Spinal cord (tissue), 10 donors: ENCODE measurements at places on chromosomes 5 and 9. TPM values are rescaled to one million over a fixed set of nuclear protein-coding genes. Genes with fewer than 3 reads are reported as not detected.

GRCh38 chr9:12538842-12539579 is 154.2 kb upstream of the TYRP1 start:
- DNase-seq = no peak

GRCh38 chr9:26745111-26745510 is 147.5 kb downstream of the CAAP1 start:
- no peak for DNase-seq

DNA sequence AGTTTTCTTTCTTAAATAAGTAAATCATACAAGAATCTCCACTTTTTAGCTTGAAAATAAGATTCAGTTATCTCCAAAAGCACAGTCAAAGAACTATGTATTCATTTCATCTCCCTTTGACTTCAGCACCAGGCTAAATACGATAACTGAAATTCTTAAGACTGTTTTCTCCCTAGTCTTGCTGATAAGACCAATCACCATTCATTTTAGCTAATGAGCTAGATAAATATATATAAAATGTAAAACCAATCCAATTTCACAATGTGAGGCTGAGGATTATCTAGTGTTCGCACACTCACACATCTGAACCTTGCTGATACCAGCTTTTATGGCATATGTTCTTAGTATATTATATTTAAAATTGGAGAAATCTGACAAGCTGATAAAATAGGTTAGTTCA is 17.3 kb upstream of the ZNF622 start:
- no peak for DNase-seq

GRCh38 chr9:79193001-79193400 is 378.8 kb upstream of the TLE4 start:
- DNase-seq = no peak

The GCNT4 gene
- polyA plus RNA-seq = 0.79 TPM

DNA sequence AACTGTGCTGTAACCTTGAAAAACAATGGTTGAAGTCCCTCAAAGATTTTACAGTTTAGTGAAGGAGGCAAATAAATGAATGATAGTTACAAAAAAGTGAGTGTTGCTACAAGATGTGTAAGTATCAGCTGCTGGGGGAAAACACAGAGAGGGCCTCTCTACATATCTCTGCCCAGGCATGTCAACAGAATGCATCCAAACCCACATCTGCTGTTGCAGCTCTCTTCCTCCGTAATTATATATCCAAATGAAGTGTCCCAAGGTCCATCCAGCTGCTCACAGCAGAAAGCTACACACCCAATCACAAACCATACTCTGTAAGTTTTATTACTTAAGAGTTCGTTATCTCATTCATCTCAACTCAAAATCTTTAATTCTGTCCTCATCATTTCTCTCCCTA is 584.6 kb downstream of the ANXA1 start:
- no peak for DNase-seq

DNA sequence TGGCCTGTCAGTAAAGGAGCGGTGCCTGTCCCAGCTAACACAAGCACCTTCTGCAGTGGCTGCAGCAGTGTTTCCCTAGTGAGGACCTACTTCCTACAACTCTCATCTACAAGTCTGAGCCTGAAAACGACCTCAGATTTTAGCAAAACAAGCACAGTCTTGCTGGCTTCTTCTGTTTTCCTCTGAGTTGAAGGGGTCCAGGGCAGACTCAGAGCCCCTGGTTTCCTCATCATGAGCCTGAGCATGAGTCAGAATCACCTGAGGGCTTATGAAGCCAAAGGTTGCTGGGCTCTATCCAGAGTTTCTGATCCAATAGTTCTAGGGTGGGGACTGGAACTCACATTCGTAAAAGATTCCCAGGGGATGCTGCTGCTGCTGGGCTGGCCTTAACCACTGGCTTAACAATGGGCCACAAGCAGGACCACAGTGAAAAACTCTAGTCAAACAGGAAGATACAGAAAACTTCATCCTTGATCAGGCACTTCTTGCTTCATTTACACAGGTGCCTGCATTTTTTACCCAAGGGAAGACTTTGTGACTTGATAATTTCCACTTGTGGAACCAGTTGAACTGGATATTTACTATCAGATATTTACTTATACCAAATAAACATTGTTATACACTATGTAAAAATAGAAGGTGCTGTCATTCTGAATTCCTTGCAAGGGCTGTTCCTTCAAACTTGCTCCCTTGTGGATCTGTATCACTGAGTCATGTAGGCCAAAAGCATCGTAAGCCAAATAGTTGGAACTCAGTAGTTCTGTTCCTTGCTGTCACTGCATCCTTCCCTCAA is 4.3 kb upstream of the ACER2 start:
- DNase-seq = no peak

DNA sequence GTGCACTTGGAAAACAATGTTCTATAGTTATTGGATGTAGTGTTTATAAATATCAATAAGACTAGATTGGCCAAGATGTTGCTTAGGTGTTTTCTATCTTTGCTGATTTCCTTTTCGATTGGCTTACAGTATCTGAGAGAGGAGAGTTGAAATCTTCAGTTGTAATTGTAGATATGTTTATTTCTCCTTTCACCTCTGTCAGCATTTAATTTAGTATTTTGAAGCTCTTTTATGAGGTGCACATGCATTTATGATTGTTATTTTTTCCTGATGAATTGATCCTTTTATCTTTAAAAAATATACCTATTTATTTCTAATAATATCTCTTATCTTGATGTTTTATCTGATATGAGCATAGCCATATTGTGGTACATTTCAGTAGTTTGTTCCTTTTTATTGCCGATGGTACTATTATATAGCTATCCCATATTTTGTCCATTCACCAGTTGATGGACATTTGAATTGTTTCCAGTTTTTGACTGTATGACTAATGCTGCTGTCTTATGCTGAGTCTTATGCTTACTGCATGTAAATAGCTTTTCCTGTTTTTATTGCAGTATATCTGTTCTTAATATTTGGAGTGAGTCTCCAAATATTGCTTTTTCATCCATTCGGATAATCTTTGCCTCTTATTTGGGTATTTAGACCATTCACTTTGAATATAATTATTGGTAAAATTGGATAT is 34.7 kb downstream of the ERCC6L2 start:
- DNase-seq = no peak

DNA sequence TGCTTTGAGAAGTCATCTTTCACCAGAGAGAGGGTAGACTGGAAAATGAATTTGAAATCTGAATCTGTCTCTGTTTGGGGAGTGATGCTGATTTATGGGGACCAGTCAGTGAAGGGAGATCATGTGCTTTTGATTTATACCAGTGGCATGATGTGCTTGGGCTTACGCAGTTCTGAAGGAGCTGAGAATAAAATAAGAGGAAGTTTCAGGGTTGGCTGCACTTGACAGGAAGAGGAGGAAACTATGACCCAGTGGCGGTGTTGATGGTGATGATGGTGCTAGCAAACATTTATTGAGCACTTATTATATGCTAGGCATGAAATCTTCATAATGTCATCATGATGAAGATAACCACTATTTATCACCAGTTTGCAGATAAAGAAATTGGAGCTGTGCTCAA is 136.4 kb upstream of the GLRA1 start:
- no peak for DNase-seq

DNA sequence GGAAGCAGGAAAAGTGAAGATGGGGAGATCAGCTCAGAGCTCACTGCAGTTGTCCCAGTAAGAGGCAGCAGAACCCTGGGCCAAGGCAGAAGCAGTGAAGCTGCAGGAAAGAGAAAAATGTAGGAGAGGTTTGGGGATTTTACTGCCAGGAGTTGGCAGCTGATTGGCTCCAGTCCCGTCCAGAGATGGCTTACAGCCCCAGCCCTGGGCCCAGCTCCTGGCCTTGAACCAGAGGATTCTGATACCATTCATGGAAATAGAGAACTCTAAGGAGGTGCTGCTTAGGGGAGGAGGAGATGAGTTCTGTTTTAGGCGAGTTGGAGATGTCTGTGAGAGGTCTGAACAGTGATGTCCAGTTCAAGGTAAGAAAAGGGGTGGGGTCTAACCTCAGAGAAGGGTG is 4.6 kb downstream of the MORN5 start:
- DNase-seq = no peak

The SH3GL2 gene
- 61.7 TPM for polyA plus RNA-seq

The PPP1R26 gene
- polyA plus RNA-seq = 37.2 TPM

DNA sequence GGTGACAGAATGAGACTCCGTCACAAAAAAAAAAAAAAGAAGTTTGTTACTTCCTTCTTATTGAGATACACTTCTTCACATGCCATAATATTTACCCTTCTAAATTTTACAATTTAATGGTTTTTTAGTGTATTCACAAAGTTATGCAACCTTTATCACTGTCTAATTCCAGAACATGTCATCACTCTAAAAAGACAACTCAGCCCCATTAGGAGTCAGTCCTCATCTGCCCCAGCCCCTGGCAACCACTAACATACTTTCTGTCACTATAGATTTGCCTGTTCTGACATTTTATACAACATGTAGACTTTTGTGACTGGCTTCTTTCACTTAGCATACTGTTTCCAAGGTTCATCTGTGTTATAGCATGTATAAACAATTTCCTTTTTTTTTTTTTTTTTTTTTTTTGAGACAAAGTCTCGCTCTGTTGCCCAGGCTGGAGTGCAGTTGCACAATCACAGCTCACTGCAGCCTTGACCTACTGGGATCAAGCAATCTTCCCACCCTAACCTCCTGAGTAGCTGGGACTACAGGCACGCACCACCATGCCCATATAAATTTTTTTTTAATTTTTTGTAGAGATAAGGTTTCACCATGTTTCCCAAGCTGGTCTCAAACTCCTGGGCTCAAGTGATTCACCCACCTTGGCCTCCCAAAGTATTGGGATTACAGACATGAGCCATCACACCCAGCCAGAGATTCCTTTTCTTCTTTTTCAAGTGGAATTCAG is 18.0 kb downstream of the AQP3 start:
- no peak for DNase-seq

GRCh38 chr5:67510204-67510603 is 313.6 kb upstream of the CD180 start:
- no peak for DNase-seq

DNA sequence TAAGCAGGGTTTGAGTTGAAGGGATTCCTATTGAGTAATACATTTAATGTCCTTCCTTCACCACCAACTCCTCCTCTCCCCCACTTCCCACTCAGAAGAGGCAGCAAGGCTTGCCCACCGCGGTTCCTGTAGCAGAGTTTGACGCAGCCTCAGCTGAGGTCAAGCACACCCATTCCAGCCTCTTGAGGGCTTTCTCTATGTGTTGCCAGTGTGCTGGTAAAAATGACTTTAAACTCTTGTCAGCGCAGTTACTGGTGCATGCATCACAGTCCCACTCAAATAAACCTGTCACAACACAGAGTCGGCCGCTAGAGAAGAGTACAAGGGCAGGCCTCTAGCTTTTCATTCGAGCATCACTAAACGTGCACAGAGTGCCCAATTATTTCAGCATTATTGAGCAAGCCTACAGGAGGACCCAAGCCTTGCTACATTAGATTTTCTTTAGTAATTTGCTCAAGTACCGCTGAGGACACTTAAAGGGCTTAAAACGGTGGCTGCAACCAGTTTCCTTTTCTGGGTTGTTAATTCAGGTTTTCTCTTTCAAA is 79.6 kb downstream of the TLE4 start:
- DNase-seq = peak; percentile 73

GRCh38 chr9:677461-678097 is 163.9 kb upstream of the DMRT1 start:
- no peak for DNase-seq

The SEMA5A gene
- polyA plus RNA-seq = 59.5 TPM

The ARID3C gene
- 0.66 TPM for polyA plus RNA-seq

DNA sequence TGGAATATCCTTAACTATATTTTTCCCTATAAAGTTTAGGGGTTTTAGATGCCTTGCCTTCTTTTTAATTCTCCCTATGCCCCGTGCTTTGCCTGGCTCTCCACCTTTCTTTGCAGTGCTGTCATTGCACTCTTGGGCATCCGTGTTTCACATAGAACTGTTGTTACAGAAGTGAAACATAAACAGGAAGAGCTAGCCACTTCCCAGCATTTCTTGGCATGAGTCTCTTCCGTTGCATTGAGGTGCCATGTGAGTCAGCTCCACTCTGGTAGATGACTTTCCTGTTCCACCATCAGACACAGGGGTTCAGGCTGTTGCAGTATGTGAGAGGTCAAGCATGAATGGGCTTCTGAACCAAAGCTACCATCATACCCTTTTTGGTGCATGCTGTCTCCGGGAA is 73.4 kb downstream of the ANGPTL2 start:
- no peak for DNase-seq

The PCDHGA2 gene
- 14.0 TPM for polyA plus RNA-seq

The XPA gene
- polyA plus RNA-seq = 40.0 TPM

The RIOK2 gene
- 30.3 TPM for polyA plus RNA-seq

GRCh38 chr9:122158202-122158601 is 1.4 kb downstream of the NDUFA8 start:
- DNase-seq = no peak

GRCh38 chr5:53170746-53171349 is 61.3 kb upstream of the MOCS2 start:
- DNase-seq = peak; percentile 61

- DNase-seq = no peak
These were observed 22.7 kb downstream of the ANXA2R start for GRCh38 chr5:43017428-43017815.

DNA sequence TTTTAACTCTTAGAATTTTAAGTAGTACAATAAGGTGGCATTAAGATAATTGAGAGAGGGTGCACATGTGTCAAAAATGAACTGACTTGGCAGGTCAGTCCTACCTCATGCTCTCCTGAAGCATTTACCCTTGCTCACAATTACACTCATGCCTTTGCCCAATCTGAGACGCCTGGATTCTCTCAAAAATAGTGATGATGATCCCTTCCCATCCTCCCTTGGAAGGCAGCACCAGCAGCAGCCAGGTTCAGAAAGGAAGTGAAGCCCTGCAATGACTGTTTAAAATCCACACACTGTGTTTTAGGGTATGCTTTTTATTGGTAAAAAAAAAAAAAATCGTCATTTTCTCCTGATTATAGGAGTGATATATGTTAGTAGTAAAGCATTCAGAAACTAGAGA is 246.6 kb downstream of the PRELID2 start:
- DNase-seq = no peak
